ENCODE measurements at places on chromosomes 1 and 21. TPM values are rescaled to one million over a fixed set of nuclear protein-coding genes. Genes with fewer than 3 reads are reported as not detected.
A peak's percentile ranks its signal among the peaks of the same experiment; 100 is the strongest.

Gene OR2T33
- not detected for total RNA-seq

DNA sequence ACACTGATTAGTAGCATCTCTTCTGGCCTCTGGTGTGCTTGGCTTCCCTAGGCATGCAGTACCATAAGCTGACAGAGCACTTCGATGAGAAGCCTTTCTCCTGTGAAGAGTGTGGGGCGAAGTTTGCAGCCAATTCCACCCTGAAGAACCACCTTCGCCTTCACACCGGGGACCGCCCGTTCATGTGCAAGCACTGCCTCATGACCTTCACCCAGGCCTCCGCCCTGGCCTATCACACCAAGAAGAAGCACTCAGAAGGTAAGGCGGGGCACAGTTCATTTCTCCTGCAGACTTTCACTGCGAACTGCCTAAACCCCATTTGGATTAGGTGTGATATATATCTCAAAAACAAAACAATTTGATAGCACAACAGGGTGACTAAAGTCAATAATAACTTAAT, 50.4 kb upstream of the EPHA8 start:
- DNase-seq, result no peak

GRCh38 chr1:15684042-15684461, at the start of gene PLEKHM2:
Gene PLEKHM2, plus strand, starts transcription at chr1:15684320. Its CDS starts 239 bp downstream, at chr1:15684559.
- peak; percentile 36 for DNase-seq

DNA sequence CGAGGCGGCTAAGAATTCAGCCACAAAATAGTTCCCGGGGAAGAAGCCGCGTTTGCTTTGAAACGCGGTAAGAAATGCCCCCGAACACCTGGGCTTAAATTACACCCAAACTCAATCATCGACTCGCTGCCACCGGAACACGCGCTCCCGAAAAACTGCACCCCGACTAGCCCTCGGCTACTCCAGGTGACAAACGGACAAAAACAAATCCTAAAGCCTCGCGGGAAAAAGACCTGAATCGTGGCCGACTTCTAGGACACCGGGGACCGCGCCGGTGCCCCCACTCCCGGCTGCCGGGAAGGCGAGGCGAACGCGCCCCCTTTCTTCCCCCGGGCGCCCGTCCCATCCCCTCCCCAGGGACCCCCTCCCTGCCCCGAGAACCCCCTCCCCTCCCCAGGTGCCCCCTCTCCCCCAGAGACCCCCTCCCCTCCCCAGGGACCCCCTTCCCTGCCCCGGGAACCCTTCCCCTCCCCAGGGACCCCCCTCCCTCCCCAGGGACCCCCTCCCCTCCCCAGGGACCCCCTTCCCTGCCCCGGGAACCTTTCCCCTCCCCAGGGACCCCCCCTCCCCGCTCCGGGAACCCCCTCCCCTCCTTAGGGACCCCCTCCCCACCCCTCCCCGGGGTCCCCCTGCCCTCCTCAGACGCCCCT, 628 bp downstream of the C1orf159 start:
- no peak for DNase-seq

DNA sequence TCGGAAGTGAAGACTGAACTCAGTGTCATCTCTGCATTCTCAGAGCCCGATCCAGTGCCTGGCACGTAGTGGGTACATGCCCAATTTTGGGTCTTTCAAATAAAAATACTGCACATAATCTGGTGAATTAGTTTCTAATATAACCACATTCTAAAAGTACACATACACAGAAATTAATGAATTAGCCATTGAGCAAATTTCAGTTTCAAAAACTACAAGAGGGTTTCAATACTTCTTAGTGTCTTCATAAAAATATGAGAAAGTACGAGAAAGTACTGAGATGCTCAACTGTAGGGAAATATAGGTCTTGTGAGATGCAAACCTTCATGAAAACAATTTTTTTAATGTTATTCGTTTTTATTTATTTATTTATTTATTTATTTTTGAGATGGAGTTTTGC, 86.9 kb downstream of the SMYD2 start:
- DNase-seq, result no peak

Gene SH2D5
- total RNA-seq, result 3.6 TPM

DNA sequence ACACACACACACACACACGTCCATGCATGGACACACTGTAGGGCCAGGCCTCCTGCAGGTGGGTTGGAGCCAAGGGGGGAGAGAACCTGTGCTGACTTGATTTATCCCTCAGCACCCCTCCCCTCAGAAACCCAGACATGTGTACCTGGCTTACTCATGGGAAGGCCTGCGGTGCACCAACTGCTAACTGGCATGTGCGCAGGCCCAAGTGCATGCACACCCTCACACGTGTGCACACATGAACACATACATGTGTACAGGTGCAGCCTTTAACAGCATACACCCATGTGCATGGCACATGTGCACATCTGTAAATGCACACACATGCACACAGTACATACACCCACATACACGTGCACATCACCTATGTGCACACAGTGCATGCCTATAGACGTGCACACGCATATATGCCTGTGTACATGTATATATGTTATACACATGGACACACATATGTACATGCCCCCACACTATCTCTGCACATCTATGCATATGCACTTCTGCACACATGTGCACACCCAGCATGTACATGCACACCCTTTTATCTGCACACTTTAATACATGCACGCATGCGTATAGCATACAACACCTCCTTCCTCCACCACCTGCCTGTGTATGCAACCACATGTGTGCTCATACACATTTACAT, 67.5 kb downstream of the TRIM11 start:
- DNase-seq, result no peak

Gene EDN2
- total RNA-seq, result 0.46 TPM

Gene PFDN2
- 67.7 TPM for total RNA-seq

- no peak for DNase-seq
These were observed 185.0 kb downstream of the PCP4 start for GRCh38 chr21:40052276-40052675.

GRCh38 chr1:175873290-175873935, 130.0 kb upstream of the TNR start:
- no peak for DNase-seq

Gene INAVA
- 108 TPM for total RNA-seq

GRCh38 chr1:207993477-207994445, 82.8 kb upstream of the CD34 start:
- DNase-seq, result peak; percentile 24

DNA sequence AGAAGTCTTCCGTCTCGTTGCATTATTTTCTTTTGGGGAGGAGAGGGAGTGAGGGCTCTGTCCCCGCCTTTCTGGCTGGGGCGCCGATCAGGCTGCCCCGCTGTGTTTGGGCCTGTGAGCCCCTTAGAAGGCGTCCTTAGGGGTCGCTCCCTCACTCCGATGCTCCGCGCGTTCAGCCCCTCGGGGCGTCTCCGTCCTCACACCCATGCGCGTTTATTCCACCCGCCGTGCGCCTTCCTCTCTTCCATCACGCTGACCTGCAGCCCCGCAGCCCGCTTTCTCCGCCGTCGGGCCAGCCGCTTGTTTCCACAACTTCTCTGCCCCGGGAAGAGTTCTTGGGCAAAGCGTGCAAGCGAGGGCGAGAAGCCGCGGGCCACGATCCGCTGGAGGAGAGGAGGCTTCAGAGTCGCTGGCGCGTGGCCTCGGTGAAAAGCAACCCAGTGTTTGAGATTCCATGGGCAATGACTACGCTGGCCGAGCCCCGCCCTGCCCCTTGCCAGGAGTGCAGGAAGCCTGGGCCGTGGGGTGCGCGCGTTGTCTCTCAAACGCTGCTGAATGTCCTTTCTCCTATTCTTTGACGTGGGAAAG, 27.7 kb downstream of the TRIM11 start:
- no peak for DNase-seq

- no peak for DNase-seq
These were observed 111.9 kb upstream of the C1orf105 start for GRCh38 chr1:172308577-172308976.

- DNase-seq, result peak; percentile 75
These were observed 5.3 kb upstream of the CD55 start for GRCh38 chr1:207316141-207316540.

Gene URB2
- 18.7 TPM for total RNA-seq

DNA sequence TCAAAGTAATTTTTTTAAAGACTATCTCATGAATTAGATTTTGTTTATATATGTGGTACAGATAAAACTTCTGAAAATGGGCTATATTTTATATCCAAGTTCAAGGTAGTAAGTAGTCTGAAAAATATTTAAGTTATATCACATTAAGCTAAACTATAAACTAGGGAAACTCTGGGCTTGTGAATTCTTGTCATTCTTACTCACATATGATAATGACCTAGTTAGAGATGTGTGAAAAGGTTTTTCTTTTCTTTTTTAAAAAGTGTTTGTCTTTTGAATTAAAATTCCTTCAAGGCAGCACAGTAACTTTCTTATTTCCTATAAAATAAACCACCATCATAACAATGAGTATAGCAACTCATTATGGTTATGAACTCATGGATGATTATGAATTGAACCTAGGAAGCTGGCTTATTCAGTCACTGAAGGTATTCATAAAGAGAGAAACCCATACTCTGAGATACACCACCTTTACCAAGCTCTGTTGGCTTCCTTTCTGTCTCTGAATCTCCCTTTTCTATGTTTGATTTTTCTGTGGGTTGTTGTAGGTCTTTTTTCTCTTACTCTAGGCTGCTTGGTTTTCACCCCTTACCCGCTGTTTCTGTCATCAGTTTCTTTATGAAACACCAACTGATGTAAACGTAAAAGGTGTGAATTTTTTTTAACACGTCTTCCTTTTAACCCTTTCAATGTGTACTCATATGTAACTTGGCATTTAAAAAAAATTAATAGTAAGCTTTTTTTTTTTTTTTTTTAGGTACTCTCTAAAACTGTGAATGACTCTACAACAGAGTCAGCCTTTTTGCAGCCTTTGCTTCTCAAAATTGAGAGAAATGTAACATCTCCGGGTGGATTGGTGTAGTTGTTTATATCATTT, 25.2 kb downstream of the IL12RB2 start:
- DNase-seq, result no peak

DNA sequence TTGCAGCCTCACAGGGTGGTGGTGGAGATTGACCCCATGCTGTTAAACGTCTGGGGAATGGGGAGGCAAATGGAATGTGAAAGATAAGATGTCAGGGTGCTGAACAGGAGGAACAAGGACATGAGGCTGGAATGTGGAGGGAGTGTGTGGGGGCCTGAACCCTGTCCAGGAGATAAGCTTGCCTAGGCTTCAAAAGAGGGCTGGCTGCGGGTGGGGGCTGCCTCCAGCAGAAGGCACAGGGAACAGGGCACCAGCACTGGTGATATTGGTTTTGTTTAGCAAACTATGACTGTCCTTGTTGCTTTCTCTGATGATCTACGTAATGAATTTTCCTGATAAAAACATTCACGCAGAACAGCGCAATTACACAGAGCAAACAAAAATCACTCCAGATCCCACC, 52.4 kb upstream of the LRP8 start:
- DNase-seq, result no peak

DNA sequence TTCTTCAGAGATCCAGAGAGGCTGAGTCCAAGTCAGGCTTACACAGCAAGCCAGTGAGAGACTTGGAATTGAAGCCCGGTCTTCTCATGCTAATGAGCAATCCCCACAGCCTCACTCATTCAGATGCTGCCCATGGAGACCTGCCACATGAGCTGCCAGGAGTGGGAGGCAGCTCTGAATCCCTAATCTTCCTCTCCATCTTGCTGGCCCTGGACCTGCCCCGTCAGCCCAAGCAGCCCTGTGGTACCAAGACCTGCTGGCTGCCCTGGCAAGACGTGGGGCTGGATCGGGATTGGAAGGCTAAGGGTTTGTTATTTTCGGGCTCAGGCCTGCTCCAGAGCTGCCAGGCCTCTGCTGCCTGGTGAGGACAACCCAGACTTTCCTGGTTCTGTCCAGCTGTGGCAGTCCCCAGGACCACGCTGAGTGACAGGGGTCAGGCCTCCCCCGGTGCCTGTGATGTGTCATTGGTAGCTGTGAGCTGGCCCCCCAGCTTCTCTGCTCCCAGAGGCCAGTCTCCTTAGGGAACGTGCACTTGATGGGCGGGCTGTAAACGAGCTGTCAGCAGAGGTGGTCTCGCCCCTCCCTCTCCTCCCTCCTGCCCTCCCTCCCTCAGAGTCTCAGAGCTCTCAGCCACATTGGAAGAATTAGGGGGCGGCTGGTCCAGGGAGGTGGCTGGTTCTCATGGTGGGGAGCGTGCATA, 135.0 kb downstream of the FOXD2 start:
- no peak for DNase-seq

Gene ZNF593OS
- total RNA-seq, result 1.6 TPM

DNA sequence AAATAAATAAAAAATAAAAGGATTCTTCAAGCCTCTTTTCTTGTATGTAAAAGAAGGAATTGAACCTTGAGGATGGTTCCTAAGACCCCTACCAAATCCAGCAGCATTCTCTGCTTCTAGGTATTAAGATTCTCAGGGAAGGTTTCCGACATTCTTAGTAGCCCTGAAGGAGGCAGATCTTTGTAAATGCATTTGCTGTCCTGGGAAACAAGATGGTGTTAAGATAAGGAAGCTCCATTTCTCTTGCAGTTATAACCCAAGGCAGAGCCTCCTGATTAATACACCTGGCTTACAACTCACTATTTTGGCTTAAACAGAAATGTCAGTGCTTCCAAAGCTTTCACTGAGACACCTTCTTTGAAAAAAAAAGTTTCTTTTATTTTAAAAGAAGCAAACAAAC, 393.8 kb downstream of the DISC1 start:
- DNase-seq, result no peak

Gene IGFN1
- 0.03 TPM for total RNA-seq

Gene COL9A2
- total RNA-seq, result 0.89 TPM

Gene CDC42BPA
- 17.9 TPM for total RNA-seq

DNA sequence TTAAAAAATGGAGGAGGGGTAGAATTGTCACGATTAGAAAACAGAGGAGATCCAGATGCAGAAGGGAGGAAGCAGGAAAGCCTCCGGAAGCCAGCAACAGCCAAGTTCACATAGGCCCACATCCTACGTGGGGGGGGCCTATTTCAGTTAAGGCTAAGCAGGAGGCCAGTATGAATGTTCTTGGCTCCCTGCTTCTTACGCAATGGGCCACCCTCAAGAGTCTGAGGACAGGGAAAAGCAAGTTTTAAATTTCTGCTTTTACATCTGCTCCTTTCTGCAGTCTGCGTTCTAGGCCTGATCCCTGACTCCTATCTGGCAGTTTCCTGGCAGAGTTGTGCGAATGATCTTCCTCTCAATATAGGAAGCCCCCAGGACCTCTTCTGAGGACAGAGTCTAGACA, 30.6 kb downstream of the RABIF start:
- no peak for DNase-seq

DNA sequence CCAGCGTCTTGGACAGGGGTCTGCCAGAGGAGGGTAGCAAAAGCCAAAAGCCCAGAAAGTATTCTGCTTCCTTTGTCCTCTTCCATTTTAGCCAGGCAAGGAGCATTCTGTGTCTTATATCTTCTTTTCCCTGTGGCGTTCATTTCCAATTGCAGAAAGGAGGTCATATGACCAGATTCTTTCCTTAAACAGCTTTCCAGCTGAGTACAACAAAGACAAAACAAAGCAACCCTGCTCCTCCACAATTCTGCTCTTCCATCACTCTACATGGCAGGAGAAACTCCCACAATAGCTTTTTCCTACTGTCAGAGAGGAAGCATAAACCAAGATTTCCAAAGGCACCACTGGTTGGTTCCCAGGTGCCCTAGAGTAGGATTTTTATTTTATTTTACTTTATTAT, 19.7 kb downstream of the ENSA start:
- DNase-seq, result no peak

Gene LMNA
- 1,664 TPM for total RNA-seq
